Adrenal gland (tissue), 19 donors: ENCODE measurements at places on chromosomes 11 and 22.

- no peak for DNase-seq
Measured at GRCh38 chr22:35950262-35950661, 78.4 kb downstream of the RBFOX2 start.

- no peak for DNase-seq
Measured at GRCh38 chr22:43642319-43643206, 169.5 kb downstream of the EFCAB6 start.

DNA sequence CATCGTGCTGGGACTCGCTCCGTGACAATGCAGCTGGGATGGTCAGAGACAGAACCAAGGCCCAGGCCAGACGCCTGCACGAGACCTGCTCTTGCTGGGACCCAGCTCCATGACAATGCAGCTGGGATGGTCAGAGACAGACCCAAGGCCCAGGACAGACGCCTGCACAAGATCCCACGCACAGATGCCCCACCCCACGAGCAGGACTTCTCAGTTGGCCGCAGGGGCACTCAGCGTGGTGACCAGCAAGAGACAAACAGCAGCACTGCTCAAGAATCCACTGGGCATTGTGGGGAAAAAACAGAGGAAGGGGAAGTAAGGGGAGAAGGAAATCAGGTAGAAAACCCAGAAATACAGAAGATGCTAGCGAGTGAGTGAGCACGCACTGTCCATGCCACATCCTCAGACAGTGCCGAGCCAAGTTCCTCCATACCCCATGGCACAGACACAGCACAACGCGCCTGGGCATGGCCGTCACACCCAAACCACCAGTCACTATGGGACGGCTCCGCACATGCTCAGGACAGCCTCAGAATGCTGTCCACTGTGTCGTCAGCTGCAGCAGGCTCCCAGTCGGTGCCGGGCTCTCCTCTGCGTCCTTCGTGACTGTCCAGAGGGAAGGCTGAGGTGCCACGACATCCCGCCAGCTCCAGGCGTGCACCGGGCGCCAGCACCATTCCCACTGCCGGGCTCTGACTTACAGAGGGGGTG is 44.5 kb downstream of the BRD1 start:
- no peak for DNase-seq

GRCh38 chr22:30033901-30034300 is 46.4 kb upstream of the HORMAD2 start:
- no peak for DNase-seq

DNA sequence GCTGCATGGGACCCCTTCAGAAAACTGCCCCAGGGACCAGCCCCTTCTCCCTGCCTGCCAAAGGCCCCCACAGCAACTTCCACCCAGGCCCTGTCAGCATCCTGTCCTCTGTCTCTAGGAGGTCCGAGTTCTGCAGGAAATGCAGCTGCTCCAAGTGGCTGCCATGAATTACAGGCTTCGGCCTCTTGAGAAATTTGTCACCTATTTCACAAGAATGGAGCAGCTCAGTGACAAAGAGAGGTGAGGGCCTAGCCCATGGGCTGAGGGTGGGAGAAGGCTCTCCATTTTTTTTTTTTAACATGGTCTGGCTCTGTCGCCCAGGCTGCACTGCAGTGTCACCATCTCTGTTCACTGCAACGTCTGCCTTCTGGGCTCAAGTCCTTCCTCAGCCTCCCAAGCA is 7.3 kb downstream of the RGL4 start:
- DNase-seq = no peak

DNA sequence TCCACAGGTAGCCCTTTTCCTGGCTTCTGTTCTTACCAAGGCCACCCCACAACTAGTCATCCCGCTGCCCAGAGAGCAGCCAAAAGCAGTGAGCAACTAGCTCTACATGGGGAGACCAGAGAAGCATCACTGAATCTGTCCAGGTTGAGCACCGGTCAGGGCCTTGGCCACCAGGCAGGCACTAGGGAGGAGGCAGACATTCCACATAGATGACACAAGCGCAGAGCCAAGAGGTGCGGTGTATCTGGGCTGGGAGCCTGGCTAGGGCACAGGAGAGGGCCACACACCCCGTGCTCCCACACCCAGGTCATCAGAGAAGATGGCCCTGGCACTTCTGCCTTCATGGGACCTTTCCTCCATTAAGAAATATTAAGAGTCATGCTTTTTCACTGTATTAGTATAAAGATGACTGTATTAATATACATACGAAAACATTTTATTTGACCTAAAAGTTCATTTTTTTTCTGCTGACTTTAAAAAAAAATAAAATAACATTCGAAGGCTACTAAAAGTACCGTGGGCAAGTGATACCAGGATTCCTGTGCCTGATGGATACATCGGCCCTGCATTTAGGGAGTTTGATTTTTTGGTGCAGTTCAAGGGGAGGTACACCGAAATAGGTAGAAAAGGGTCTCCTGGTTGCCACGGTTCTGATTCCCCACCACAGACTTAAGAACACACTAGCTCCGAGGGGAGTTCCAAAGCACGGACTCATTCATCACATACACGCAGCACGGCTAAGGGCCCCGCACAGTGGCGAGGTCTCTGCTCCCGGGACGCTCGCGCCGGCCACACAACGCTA is 1.2 kb downstream of the DGCR2 start:
- peak; percentile 39 for DNase-seq

DNA sequence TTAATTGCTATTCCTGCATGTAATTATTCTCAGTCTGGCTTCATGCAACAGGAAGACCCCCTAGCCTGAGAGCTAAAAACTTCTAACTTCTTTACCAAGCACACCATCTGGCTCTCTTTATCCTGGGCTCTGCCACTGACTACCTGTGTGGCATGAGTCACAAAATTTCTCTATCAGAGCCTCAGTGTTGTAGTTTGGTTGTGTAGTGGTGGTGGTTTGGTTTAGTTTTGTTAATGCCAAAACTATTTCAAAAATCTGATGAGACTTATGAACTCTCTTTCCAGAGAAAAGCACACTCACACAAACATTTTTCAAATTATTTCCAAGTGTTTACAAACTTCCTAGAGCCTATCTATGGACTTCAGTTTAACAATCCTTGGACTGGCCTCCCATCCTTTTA is 7.5 kb upstream of the IL17RA start:
- DNase-seq = no peak

DNA sequence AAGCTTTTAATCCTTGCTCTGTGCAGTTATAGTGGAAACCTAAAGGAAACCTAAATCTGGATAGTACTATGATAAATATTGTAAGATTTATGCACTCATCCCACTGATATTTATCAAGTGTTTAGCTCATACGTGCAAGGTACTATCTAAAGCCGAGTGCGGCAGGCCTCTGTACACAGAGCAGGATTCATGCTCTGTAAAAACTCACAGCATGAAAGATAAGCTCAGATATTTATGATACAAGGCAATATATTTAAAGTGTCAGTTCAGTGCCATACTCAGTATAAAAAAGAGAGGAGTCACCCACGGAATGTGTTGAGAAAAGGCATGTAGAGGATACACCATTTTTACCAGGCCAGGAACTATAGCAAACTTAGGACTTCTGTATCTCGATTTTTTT is 66.2 kb downstream of the MAML2 start:
- DNase-seq = no peak

- DNase-seq = peak; percentile 41
Measured at GRCh38 chr11:83918476-83918875, 632.3 kb upstream of the CCDC90B start.
